ENCODE measurements at places on chromosomes 7 and 10. TPM values are rescaled to one million over a fixed set of nuclear protein-coding genes. Genes with fewer than 3 reads are reported as not detected.

DNA sequence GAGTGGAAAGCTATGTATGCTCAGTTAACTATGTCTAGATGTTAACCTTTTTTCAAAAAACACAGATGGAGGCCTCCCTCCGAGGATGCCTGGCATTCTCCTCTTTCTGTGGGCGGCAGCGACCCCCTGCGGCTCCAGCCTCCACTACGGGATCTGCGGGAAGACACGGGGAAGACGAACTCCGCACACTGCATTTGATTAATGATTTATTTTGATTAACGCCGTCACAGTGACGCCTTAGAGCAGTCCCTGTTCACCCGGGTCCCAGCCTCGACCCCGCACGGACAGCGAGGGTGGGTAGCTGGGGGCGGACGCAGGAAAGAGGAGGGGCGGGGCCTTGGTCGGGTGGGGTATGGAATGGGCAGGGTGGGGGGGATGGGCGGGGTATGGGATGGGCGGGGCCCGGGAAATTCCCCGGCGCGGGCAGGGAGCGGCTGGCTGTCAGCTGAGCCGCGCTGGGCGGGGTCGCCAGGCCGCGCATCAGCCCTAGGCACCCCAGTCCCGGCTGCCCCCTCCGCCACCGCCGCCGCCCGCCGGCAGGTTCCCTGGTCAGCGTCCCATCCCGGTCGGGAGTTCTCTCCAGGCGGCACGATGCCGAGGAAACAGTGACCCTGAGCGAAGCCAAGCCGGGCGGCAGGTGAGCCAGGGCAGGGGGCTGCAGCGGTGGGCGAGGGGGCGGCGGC is at the start of gene OPTN:
OPTN (plus strand) TSS at position 498 of the 683 bp plus-strand sequence. CDS start 8,960 bp downstream, outside the sequence.
- H3K36me3 ChIP-seq: no peaks in the 10 kb centered on the region
- H3K4me3 ChIP-seq: peak within 1 kb of the TSS; percentile 67
- H3K4me1 ChIP-seq: no peaks in the 10 kb centered on the region
- no peak within 1 kb of the TSS for H3K27ac ChIP-seq

- no peaks in the 10 kb centered on the region for H3K4me1 ChIP-seq
- H3K27me3 ChIP-seq: no peaks in the 10 kb centered on the region
- no peak overlapping the region for H3K27ac ChIP-seq
- no peak for DNase-seq
- no peak overlapping the region for H3K4me3 ChIP-seq
Observed at GRCh38 chr10:62443866-62444265, 69.7 kb downstream of the ZNF365 start.

The RPEL1 gene
- not detected for total RNA-seq

The SLC26A4 gene
- total RNA-seq: not detected

GRCh38 chr10:73480158-73480557 is 15.7 kb downstream of the PPP3CB start:
- H3K27me3 ChIP-seq: no peaks in the 10 kb centered on the region
- H3K4me3 ChIP-seq: no peak overlapping the region
- no peak for DNase-seq

GRCh38 chr7:154566877-154567276 is 436.0 kb downstream of the PAXIP1 start:
- H3K4me3 ChIP-seq: no peak overlapping the region
- no peak for DNase-seq
- no peak overlapping the region for H3K27ac ChIP-seq
- no peaks in the 10 kb centered on the region for H3K36me3 ChIP-seq
- peaks cover 8% of the 10 kb centered on the region for H3K4me1 ChIP-seq
- no peaks in the 10 kb centered on the region for H3K27me3 ChIP-seq

The ZNF25 gene
- total RNA-seq: 3.3 TPM

The SFTPA1 gene
- total RNA-seq: not detected

- DNase-seq: no peak
- H3K4me3 ChIP-seq: no peak overlapping the region
- no peaks in the 10 kb centered on the region for H3K36me3 ChIP-seq
- peaks cover 5% of the 10 kb centered on the region for H3K27me3 ChIP-seq
Observed at GRCh38 chr7:115297656-115298055, 375.8 kb downstream of the MDFIC start.

DNA sequence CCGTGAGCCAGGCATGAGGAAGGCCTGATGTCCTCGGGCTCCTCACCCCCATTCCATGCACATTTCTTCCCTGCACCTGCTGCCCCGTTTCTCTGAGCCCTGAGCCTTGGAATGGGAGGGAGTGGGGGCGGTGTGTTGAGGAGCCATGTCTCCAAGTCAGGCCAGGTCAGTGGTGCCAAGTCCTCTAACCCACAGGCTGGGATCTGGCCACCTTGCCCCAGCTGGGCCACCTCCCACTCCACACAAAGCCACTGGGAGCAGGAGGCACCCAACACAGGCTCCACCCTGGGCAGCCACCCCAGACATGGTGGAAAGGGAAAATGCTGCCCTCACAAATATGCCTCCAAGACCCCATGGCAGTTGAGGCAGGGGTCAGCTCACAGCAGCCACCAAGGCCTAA is 27.7 kb downstream of the ZCCHC24 start:
- H3K4me1 ChIP-seq: peaks cover 12% of the 10 kb centered on the region
- DNase-seq: no peak
- H3K27ac ChIP-seq: no peak overlapping the region
- H3K36me3 ChIP-seq: no peaks in the 10 kb centered on the region
- no peaks in the 10 kb centered on the region for H3K27me3 ChIP-seq
- H3K4me3 ChIP-seq: no peak overlapping the region

The PRLHR gene
- total RNA-seq: not detected

GRCh38 chr10:28241741-28242399 is 61.0 kb downstream of the MPP7 start:
- no peaks in the 10 kb centered on the region for H3K27me3 ChIP-seq
- peak; percentile 64 for DNase-seq
- no peak overlapping the region for H3K27ac ChIP-seq
- H3K36me3 ChIP-seq: no peaks in the 10 kb centered on the region
- H3K4me1 ChIP-seq: no peaks in the 10 kb centered on the region

GRCh38 chr10:43671659-43672531 is 23.2 kb upstream of the ZNF32 start:
- peak; percentile 87 for DNase-seq
- no peak overlapping the region for H3K4me3 ChIP-seq
- no peaks in the 10 kb centered on the region for H3K4me1 ChIP-seq
- no peak overlapping the region for H3K27ac ChIP-seq
- H3K27me3 ChIP-seq: peaks cover 40% of the 10 kb centered on the region

DNA sequence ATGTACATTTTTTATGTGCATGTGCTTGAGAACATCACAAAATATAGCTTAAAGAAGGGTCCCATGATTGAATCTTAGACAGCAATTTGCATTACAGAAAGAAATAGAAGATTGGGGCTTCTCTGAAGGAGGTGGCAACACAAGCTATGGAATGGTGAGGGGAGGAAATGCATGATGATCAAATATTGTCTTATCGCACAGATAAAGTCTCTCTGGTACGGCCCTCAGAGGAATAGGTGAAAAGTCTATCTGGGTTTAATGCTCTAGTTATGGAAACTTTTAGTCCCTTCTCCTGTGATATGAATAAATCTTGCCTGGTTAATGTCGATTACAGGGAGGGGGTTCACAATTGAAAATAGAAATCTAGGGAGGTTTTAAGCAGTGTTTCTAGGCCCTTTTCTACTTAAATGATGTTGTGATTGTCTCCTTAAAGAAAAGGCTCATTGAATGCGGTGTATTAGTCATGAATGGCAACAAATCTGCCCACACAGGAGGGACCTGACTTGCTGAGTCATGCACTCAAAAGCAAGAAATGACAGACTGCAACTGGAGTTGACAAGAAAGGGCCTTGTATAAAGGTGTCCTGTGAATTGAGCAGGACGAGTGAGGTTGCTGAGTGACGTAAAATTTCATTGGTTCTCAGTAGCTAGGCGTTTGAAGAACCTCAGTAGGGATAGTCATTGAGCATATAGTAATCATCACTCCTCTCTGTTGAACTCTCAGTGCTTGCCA is 133.4 kb upstream of the CSTF2T start:
- H3K4me3 ChIP-seq: no peak overlapping the region
- H3K4me1 ChIP-seq: peaks cover 12% of the 10 kb centered on the region
- peaks cover 13% of the 10 kb centered on the region for H3K36me3 ChIP-seq
- H3K27ac ChIP-seq: peak overlapping the region; percentile 76
- peak; percentile 16 for DNase-seq

DNA sequence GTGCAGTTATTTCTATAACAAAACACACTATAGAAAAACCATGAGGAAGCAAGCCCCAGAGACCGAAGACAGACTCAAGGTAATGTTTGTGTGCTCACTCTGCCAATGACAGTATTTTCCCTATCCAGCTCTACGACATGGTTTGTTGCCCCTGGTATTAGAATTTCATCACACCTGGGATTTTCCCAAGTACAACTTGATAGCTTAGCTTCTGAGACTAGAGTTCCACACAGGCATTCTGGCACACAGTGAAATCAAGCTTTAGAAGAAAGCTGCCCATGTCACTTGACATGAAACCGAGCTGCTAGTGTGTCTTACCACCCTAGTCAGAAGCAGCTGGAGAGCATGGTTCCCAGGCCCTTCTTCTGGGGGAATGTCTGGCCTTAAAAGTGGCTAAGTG is 44.1 kb upstream of the AKR1E2 start:
- DNase-seq: no peak
- no peaks in the 10 kb centered on the region for H3K27me3 ChIP-seq
- H3K36me3 ChIP-seq: no peaks in the 10 kb centered on the region

- H3K27ac ChIP-seq: no peak overlapping the region
- H3K4me3 ChIP-seq: no peak overlapping the region
- H3K4me1 ChIP-seq: peaks cover 9% of the 10 kb centered on the region
- no peak for DNase-seq
Observed at GRCh38 chr10:128305601-128306345, 179.6 kb upstream of the MKI67 start.

DNA sequence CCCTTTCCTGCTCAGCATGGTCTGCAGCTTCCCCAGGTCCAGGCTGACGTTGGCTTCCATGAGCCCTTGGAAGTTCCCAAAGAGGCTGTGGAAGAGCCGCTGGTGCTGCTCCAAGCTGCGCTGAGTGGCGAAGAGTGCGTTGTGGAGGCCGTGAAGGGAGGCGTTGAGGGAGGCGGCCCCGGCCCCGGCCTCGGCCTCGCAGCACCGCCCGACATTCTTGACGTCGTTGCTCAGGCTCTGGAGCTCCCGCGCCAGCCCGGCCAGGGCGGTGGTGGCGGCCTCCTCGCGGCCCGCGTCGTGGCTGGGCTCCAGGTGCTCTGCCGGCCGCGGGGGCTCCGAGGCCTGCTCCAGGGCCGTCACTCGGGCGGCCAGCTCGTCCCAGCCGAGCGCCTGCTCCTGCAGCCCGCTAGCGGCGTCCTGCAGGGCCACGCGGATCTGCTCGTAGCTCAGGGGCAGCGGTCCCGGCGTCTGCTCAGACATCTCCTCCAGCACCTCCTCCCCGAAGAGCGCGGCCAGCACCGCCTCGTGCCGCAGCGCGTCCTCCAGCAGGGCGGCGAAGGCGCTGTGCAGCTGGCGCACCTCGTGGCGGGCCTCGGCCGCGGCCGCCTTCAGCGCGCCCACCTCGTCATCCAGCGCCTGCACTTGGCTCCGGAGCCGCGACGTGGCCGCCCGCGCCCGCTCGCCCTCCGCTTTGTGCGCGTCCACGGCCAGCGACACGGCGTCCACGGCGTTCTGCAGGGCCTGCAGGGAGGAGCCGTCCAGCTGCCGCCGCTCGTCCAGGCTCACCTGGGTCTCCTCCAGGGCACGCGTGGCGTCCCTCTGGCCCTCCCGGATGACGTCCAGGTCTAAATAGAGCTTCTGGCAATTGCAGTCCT is 14.7 kb downstream of the MMRN2 start:
- H3K27me3 ChIP-seq: no peaks in the 10 kb centered on the region
- no peak overlapping the region for H3K4me3 ChIP-seq
- no peak overlapping the region for H3K27ac ChIP-seq
- H3K4me1 ChIP-seq: peaks cover 4% of the 10 kb centered on the region
- DNase-seq: no peak

DNA sequence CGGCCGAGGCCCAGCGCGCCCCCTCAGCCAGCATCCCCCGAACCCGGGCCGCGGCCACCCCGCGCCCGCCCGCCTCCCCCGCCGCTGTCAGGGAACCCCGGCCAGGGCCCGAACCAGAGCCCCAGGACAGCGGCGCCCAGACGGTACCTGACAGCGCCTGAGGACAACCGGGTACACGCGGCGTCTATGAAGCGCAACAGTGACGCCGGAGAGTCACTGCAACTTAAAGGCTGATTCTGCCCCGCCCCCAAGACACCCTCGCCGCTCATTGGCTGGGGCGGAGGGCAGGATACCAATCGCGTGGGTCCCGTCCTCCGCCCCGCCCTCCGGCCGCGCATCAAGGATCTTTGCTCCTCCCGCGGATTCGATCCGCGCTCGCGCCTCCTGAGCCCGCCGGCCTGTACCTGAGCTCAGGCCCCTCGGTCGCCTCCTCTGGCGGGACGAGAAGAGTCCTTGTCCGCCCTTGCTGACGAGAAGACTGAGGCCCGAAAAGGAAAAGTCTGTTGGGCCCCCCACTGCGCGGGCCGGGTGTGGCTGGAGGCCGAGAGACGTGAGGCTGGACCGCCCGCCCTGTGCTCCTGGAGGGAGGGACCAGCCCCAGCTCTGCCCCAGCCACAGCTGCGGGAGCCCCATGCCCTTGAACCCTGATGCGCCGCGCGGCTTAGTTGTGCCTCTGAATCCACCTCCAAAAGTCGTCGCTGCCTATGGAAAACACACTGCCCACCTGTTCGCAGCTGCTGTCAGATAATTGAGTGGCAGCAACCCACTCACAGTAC is at the start of gene OAT:
OAT (minus strand) TSS at position 198 of the 776 bp plus-strand sequence. CDS start 6,752 bp downstream, outside the sequence.
- no peaks in the 10 kb centered on the region for H3K36me3 ChIP-seq
- peak; percentile 99 for DNase-seq
- H3K27me3 ChIP-seq: peaks cover 44% of the 10 kb centered on the region
- H3K4me1 ChIP-seq: peaks cover 7% of the 10 kb centered on the region
- peak within 1 kb of the TSS; percentile 72 for H3K4me3 ChIP-seq

Data from neural progenitor cell (in vitro differentiated cells).